GM03348 (cell line): ENCODE measurements at places on chromosomes 1 and 21.

GRCh38 chr21:35833991-35834390 is 226.3 kb downstream of the SETD4 start:
- no peak for DNase-seq

- DNase-seq: no peak
Observed at GRCh38 chr1:111497592-111497991, 5.8 kb downstream of the ADORA3 start.

GRCh38 chr1:201080135-201080534 is 32.1 kb downstream of the CACNA1S start:
- DNase-seq: no peak

- peak; percentile 81 for DNase-seq
Observed at GRCh38 chr1:211356723-211357407, 30.2 kb downstream of the TRAF5 start.

- no peak for DNase-seq
Observed at GRCh38 chr21:41316200-41317062, at the start of gene FAM3B. TSS of gene FAM3B (plus strand) at chr21:41316801. CDS start at chr21:41316880, 79 bp downstream.

- no peak for DNase-seq
Observed at GRCh38 chr1:90621986-90622385, 95.1 kb downstream of the BARHL2 start.

- no peak for DNase-seq
Observed at GRCh38 chr1:204282761-204283221, 69.0 kb upstream of the GOLT1A start.

- DNase-seq: peak; percentile 19
Observed at GRCh38 chr1:171610385-171610784, 11.7 kb upstream of the MYOCOS start.
